ENCODE measurements at places on chromosomes 3 and 15. TPM values are rescaled to one million over a fixed set of nuclear protein-coding genes. Genes with fewer than 3 reads are reported as not detected.

The CACNA1D gene
- total RNA-seq = 88.4 TPM

The GMNC gene
- 0.85 TPM for total RNA-seq

The CKMT1B gene
- 102 TPM for total RNA-seq

The LRRN1 gene
- total RNA-seq = 30.9 TPM

The SLC27A2 gene
- total RNA-seq = 2.3 TPM

The KCNH8 gene
- 20.8 TPM for total RNA-seq

The MEGF11 gene
- 14.4 TPM for total RNA-seq

The CPN2 gene
- not detected for total RNA-seq

The TXNRD3 gene
- 7.0 TPM for total RNA-seq

The OR5K2 gene
- total RNA-seq = not detected

The MOBP gene
- 606 TPM for total RNA-seq

The RETNLB gene
- total RNA-seq = not detected

The SLC28A2 gene
- not detected for total RNA-seq

The TTLL13 gene
- 1.1 TPM for total RNA-seq

The RAB11A gene
- total RNA-seq = 179 TPM

The MAPKAPK3 gene
- 10.3 TPM for total RNA-seq

The DNAH12 gene
- 0.95 TPM for total RNA-seq

The SUSD5 gene
- 10.4 TPM for total RNA-seq

The SPINK8 gene
- not detected for total RNA-seq

The CD86 gene
- 2.7 TPM for total RNA-seq

The GPR171 gene
- not detected for total RNA-seq

The EPHA3 gene
- 8.4 TPM for total RNA-seq

The ZBTB47 gene
- total RNA-seq = 56.9 TPM

The CAPN3 gene
- 59.0 TPM for total RNA-seq
